ENCODE measurements at places on chromosomes 2 and 18.

DNA sequence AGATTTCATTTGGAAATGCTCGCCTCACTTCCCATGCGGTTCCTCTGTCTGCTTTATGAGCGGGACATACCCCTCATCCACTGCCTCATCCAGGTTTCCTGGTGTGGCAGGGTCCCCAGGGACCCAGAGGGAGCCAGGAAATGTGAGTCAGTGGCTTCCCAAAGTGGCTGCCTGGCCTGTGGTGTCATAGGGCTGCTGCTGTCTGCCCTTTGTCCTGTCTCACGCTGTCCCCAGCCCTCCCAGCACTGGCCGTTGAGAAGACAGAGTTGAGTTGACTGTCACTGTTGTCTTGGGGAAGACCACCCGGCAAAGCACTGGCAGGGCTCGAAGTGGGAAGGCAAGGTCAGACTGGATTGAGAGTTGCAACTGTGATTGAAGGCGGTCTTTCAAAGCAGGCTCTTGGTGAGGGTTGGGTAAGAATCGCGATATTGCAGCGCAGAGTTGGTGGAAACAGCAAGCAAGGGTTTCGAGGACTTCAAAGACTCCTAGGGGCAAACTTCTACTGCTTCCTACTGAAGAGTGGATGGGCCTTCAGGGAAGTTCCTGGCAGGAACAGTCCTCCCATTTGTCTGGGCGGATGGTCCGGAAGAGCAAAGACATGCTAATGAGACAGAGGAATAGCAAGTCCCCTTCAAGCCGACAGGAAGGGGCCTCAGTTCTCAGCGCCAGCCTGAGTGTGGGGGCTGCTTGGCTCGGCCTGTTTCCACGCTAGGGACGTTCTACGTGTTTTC, 33.9 kb downstream of the RAB31 start:
- no peak for DNase-seq

DNA sequence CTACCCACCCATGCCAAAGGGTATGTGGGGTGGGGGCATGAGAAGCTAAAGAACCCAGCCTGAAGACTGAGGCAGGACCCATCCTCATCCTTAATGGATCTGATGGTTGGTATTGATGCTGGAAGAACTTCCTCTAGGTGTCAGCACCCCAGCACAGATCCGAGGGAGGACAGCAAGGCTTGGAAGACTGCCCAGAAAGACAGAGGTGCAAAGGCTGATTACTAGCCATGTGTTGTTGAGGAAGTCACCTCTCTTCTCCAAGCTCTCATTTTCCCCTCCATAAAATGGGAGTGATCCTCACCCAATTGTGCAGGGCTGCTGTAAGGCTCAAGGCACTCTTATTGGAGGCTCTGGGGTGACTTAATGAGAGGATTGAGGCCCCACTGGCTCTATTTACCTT, 256.5 kb downstream of the CELF4 start:
- no peak for DNase-seq

DNA sequence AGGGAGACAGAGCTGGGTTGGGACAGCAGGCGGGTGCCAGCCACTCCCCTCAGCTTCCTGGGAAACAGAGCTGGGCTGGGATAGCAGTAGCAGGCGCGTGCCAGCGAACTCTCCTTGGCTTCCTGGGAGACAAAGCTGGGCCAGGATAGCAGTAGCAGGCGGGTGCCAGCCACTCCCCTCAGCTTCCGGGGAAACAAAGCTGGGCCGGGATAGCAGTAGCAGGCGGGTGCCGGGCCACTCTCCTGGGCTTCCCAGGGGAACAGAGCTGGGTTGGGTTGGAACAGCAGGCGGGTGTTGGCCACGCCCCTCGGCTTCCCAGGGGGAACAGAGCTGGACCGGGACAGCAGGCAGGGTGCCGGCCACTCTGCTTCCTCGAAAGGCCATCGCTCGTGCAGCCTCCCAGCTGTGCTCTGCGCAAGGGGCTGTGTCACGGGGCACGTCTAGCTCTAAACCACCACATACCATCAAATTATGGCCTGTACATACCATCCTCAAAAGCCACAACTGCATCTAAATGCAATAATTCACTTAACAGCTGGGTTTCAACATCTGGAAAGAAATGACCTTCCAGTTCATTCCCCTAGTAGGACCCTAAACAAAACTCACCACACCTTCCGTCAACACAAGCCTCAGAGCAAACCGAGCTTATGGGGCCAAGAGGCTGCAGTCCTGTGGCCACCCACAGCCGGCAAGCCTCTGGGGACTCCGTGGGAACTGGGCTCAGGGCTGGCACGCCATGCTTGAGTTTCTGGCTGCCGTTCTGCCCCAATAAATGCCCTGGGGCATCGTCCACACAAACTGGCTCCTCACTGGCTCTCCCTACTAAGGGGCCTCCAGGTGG, 228.3 kb downstream of the TWIST2 start:
- DNase-seq: no peak

GRCh38 chr2:10383960-10384734, 64.0 kb downstream of the ODC1 start:
- no peak for DNase-seq

DNA sequence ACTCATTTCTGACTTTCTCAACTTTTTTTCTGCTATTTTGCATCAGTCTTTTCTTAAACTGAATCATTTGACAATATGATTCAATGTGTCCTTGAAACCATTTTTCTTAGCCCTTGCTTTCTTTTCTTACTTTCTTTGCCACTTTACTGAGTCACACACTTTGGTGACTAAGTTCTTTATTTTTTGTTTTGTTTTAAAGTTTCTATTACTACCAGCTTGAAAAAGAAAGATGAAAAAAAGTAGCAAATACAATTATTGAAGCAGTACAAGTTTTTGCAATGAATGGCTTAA, 116.5 kb downstream of the DOCK10 start:
- DNase-seq: no peak

GRCh38 chr2:108787216-108787541, 608 bp downstream of the CCDC138 start:
- no peak for DNase-seq

DNA sequence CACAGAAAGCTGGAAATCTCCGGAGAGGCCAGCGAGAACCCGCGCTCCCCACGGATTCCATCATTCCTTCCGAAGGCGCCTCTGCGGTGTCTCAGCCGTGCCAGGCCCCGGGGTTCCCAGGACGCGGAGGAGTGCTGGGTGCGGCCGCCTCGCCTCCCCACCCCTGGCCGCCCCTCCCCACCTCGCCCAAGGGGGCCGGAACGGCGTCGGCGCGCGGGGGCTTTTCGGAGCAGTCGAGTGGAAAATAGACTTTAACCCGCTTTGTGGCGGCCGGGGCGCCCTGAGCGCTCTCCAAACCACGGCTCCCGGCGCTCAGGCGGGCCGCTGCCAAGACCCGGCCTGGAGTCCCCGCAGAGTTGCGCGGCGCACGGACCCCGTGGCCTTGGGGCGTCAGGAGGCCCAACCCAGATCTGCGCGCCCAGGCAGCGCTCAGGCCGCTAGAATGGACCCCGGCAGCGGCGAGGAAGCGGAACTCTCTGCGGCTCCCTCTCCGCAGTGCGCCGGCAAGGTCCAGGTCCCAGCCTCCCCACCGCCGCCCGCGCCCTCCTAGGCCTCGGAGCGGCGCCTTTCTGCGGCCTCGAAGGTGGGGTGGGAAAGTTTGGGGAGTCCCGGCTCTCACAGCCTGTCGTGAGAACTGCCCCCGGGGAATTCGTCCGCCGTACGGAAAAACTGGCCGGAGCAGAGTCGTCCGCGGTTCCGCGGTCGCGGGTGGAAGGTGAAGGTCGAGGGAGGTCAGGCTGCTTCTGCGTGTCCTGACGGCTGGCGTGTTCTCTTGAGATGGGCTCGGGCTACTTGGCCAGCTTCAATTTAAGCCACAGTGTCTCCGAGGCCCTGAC, 1.2 kb upstream of the EMX1 start:
- no peak for DNase-seq

GRCh38 chr2:101464841-101465240, 10.1 kb downstream of the RFX8 start:
- DNase-seq: no peak

GRCh38 chr2:150465703-150466569, 21.5 kb downstream of the RND3 start:
- DNase-seq: no peak

DNA sequence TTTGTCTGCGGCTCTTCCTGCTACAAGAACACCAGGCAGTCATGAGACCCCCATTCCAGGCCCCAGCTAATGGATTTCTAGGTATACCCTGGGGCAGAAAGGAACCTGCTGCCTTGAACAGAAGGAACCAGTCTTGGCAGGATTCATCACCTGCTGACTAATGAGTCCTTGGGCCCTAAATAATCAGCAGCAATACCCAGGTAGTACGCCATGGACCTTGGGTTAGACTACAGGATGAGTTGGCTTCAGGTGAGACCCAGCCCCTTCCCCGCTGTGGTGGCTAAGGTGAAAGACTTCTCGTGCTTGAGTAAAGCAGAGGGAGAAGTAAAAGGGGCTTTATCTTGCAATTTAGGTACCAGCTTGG, 105.0 kb downstream of the SPIRE1 start:
- no peak for DNase-seq

DNA sequence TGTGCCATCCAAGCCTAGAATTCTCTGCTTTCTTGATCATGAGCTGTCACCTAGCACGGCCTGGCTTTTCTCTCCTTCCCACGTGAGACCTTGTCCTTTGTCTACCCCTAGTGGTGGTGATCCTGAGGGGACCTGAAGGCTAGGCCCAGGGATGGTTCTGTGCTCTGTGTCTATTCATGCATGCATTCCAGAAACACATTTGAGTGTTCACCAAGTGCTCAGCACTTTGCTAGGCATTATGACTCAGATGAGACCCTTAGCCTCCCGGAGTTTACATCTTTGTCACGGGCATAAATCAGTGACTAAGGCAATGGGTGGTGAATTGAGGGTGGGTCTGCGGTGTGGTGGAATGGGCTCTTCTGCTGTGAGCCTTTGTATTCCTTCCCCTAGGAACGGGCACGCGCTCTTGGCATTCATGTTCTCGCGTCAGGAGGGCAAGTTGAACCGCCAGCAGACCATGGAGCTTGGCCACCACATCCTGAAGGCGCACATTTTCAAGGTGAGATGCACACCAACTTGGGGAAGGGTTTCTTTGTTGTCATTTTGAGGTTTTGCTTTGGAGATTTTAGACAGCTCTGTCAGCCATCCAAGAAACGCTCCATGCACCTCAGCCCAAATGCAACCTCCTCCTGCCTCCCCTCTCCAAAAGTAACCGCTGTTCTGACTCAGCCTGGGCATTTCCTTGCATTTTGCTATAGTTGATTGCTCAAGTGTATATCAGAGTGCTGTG, 100.9 kb downstream of the WDSUB1 start:
- DNase-seq: no peak

GRCh38 chr2:219557791-219558785, 13.3 kb downstream of the OBSL1 start:
- no peak for DNase-seq

GRCh38 chr18:55031164-55031563, 71.9 kb upstream of the CCDC68 start:
- DNase-seq: no peak

DNA sequence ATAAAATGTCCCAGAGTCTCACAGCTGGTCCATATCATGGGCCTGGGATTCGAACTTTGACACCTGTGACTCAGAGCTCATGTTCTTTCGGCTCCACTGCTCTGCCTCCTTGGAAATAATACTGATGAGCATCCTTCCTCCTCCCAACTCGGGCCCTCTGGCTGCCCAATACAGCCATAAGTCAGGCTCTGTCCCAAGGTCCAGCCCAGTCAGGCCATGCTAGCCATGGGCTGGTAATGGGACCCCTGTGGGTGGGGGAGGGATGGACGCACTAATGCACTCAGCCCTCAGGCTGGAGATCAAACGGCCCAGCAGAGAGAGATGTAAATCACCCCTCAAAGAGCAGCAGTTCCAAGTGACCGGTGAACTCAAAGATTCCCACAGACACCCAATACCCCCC, 61.1 kb downstream of the DDX1 start:
- DNase-seq: no peak

- no peak for DNase-seq
Observed at GRCh38 chr2:74548900-74549826, 4.6 kb downstream of the LOXL3 start.

DNA sequence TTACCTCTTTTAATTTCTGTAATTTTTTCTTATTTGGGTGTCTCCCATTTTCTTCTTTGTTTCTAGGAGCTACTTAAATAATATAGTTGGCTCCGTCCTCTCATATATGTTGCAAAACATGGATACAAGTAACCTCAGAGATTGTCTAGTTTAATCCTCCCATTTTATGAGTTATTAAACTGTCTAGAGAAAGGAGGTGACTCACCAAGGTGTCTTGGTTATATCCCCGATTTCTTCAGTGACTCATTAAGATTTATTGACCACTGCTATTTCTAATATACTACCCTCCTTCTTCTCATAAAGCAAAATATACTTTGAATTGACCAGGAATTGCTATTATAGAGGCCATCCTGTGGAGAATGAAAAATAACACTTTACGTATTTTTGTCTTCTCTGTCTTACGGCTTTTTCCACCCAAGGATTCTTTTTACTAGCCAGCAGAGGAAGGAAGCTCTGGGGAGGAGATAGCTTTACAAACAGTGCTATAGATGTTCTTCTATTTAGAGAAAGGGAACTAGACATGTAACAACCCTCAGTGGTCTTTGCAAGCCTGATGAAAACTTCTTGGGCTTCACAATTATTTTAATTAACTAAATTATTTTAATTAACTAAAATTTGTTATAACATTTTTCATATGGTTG, 300.4 kb upstream of the TNP1 start:
- DNase-seq: no peak

- DNase-seq: no peak
Observed at GRCh38 chr2:7073901-7074300, 156.7 kb downstream of the RNF144A start.

DNA sequence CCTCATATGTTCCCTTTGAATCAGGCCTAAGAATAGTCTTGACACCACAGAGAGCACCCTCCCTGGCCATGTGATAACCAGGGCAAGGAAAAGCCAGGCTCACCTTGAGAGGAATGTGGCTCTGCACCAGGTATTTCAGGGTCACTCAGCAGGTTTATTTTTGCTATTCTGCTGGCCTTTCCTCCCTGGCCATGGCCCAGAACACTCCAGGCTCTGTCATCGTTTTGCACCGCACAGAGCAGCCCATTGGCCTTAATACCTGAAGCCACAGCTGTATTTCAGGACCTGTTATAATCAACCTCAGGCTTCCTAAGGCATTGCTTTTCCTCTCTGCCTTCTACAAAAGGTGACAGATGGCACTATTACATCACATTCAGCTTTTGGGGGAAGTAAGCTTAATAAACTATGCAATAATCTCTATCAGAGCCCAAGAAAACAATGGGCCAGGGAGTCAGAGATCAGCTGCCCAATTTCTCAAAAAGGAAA, 668.3 kb downstream of the IRS1 start:
- DNase-seq: no peak

GRCh38 chr18:9148203-9148552, 11.6 kb downstream of the ANKRD12 start:
- no peak for DNase-seq

- no peak for DNase-seq
Observed at GRCh38 chr2:37282746-37283145, 41.9 kb downstream of the PRKD3 start.

All from SIG-M5 (cell line).